ENCODE measurements at places on chromosomes 12 and 14. TPM values are rescaled to one million over a fixed set of nuclear protein-coding genes. Genes with fewer than 3 reads are reported as not detected.

GRCh38 chr12:3242199-3242863, 165.2 kb downstream of the TSPAN9 start:
- no peak for DNase-seq
- H3K4me1 ChIP-seq: no peaks in the 10 kb centered on the region
- H3K27me3 ChIP-seq: no peaks in the 10 kb centered on the region
- H3K27ac ChIP-seq: no peak overlapping the region
- H3K36me3 ChIP-seq: no peaks in the 10 kb centered on the region

DNA sequence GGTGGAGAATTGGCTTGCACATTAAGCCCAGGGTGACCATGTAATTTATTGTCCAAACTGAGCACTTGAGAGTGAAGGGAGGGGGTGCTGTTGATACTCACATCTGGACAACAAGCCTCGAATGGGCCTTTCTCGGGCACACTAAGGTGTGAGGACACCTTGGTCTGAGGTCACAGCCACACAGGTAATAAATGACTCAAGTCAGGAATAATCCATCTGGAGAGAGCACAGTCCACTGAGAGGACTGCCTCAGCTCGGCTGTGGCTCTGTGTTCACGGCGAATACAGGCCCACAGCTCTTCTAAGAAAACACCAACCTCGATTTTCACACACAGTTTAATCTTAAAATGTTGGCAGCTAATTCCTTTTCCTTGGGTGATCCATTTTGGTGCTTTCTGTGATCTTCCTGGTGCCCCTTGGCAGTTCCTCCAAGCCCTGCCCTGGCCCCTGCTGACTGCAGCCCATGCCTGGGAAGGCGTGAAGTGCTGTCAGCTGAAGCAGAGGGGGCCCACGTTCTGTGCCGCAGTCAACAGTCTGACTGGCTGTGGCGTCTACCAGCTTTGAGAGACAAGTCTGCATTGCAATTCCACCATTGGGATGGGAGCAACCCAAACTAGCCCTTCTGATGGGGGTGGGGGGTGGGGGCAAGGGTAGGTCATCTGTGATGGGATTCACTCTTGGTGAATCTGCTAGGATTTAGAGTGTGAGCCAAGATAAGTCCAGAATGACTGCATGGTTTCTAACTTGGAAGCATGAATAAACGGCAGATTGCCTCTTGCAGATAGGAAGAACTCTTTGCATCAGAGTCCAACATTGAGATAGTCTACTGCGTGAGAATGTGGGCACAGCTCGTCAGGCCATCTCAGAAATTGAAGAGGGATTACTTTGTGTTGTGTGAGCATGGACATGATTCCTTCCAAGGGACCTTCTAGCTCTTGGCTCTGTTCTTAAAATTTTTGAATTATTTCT, 42.8 kb downstream of the ZNF664 start:
- no peaks in the 10 kb centered on the region for H3K27me3 ChIP-seq
- H3K4me3 ChIP-seq: no peak overlapping the region
- H3K36me3 ChIP-seq: peaks cover 25% of the 10 kb centered on the region
- H3K27ac ChIP-seq: no peak overlapping the region

DNA sequence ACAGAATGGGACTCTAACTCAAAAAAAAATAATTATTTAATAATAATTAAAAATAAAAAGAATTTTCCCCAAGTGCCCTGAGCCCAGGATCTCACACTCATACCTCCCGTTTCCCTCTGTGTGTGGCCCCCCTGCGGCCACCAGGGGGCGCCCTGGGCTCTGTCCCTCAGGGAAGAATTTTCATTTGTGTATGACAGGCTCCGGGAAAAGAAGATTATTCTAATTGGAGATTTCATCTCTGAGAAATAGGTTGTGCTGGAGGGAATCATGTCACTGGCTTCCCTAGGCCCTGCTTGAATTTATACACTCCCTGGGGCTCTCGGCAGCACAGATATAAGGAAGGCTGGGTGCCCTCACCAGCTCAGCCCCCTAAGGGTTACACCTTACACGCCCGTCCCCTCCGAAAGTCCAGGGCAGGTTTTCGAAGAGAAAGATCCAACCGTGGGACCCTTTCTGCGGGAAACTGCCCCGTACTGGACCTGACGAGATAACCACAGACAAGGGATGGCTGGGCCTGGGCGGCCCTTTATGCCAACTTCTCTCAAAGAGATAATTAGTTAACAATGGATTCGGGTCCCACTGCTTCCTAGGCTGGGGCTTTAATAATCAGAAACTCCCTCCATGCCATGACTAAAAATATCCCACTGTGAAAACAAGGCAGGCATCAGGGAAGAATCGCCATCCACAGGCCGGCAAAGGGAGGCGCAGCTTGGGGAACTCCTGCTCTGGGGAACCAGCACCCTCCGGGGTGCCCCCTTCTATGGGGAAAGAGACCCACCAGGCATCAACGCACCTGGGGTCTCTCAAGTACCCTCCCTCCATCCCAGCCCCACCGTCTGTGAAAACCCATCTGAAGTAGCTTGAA, 80.7 kb downstream of the KDM2B start:
- peaks cover 4% of the 10 kb centered on the region for H3K4me1 ChIP-seq
- peak; percentile 90 for DNase-seq
- H3K4me3 ChIP-seq: peak overlapping the region; percentile 54
- H3K27me3 ChIP-seq: no peaks in the 10 kb centered on the region
- no peaks in the 10 kb centered on the region for H3K36me3 ChIP-seq
- peak overlapping the region; percentile 45 for H3K27ac ChIP-seq

- peaks cover 11% of the 10 kb centered on the region for H3K4me1 ChIP-seq
- no peak overlapping the region for H3K27ac ChIP-seq
- DNase-seq: no peak
- H3K36me3 ChIP-seq: peaks cover 65% of the 10 kb centered on the region
- H3K27me3 ChIP-seq: no peaks in the 10 kb centered on the region
These were observed 26.5 kb downstream of the MAX start for GRCh38 chr14:65075628-65076325.

DNA sequence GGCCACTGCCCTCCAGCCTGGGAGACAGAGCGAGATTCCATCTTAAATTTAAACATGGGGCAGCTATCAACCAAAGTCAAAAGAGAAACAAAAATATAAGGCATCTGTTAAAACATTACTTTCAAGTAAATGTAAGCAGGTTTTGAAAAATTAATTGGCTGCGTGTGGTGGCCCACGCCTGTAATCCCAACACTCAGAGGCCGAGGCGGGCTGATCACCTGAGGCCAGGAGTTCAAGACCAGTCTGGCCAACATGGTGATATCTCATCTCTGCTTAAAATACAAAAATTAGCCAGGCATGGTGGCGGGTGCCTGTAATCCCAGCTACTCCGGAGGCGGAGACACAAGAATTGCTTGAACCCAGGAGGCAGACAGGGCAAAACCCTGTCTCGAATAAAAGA, 82.7 kb downstream of the PLEKHA5 start:
- H3K27me3 ChIP-seq: no peaks in the 10 kb centered on the region
- no peak for DNase-seq
- H3K4me1 ChIP-seq: no peaks in the 10 kb centered on the region
- H3K4me3 ChIP-seq: no peak overlapping the region
- H3K36me3 ChIP-seq: peaks cover 4% of the 10 kb centered on the region

DNA sequence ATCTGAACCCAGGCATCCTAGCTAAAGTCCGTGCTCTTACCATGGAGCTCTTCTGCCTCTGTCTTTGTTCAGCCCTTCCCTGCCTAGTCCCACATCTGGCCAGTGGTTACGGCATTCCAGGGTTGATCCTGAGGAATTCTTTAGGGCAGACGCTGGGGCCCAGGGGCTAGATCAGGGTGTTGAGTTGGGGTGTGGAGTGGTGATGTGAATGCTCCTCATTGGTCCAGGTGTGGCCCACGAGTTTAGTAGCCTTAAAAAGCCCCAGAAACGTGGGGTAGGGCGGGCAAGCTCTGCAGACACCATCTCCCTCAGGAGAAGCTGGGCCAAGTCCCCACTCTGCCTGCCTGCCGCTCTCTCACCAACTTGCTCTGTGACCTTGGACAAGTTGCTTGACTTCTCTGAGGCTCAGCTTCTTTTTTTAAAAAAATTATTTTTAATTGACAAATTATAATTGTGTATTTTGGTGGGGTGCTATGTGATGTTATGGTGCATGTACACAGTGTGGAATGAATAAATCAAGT, 9.0 kb upstream of the SERPINA6 start:
- H3K36me3 ChIP-seq: no peaks in the 10 kb centered on the region
- DNase-seq: no peak
- H3K4me1 ChIP-seq: no peaks in the 10 kb centered on the region
- H3K4me3 ChIP-seq: no peak overlapping the region

Gene ANO2
- polyA plus RNA-seq: not detected

Gene FOXG1
- not detected for polyA plus RNA-seq

Gene RTL1
- polyA plus RNA-seq: 0.07 TPM

Gene TEAD4
- polyA plus RNA-seq: 21.1 TPM

Data from SK-N-SH (cell line).